ENCODE measurements at places on chromosomes 1 and 21.

DNA sequence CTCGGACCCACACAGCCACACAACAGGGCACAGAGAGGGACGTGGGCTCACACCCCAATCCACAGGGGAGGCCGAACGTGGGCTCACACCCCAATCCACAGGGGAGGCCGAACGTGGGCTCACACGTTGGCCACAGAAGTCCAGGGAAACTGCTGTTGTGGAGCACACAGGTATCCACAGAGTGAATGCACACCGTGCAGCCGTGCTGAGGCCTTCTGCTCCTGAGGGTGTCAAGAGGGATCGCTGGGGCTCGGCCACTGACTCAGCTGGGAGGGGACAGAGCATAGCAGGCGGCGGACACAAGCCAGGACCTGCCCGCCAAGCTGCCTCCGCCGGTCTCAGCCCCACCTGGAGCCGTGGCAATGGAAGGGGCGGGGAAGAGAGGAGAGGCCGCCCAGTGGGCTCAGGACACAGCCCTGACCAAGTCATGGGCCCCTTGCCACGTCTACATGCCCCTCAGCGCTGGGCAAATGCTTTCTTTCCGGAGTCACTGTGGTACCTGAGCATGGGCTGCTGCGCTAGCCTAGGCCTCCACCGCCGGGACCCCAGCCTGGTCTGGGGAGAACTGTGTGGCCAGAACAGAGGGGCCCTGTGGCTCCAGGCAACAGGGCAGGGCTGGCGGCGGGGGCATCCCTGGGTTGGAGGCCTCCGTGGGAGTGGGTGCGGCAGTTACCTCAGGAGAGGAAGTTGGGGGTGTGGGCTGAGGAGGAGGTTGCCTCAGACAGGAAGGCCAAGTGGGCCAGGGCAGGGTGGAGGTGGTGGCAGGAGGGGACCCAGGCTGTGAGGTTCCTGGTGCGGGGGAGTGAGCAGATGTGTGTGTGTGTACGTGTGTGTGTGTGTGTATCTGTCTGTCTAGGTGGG, 1.2 kb downstream of the SYTL1 start:
- DNase-seq, result peak; percentile 64

DNA sequence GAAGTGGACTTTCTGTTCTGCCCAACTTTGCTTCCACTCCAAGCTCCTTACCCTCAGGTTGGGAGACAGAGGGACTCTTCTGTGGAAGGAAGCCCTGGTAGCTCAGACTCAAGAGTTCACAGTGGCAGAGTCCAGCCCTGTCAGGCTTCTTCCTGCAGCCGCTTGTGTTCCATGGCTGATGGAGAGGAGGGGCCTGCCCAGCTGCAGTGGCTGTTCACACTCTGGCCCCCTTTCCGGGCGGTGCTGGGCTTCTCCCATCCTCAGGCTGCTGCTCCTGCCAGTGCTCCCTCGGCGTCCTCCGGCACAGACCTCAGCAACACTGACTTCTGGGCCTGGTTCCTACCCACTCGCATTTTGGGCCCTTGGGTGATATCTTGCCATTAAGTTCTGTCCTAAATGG, 4.0 kb downstream of the KRTAP10-1 start:
- no peak for DNase-seq

DNA sequence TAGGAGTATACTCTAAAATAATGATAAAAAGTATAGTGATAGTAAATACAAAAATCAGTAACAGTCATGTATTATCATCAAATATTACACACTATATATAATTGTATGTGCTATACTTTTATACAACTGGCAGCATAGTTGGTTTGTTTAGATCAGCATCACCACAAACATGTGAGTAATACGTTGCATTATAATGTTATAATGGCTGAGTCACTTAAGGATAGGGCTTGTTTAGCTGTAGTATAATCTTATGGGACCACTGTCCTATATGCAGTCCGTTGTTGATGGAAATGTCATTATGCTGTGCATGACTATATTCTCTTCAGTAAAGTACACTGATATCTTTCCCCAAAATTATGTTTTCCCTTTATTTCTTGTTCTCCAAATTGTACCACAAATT, 92.8 kb downstream of the LYPLAL1 start:
- no peak for DNase-seq

GRCh38 chr1:192592517-192592916, 16.9 kb downstream of the RGS1 start:
- no peak for DNase-seq

- DNase-seq, result no peak
These were observed 4.1 kb downstream of the GSTM5 start for GRCh38 chr1:109716121-109716520.

- no peak for DNase-seq
These were observed 29.5 kb upstream of the SLFNL1 start for GRCh38 chr1:41051022-41051421.

- DNase-seq, result no peak
These were observed 75.1 kb upstream of the NEGR1 start for GRCh38 chr1:72357411-72357810.

GRCh38 chr1:112911506-112912220, 44.3 kb downstream of the SLC16A1 start:
- no peak for DNase-seq

GRCh38 chr1:25566730-25567341, 23.4 kb downstream of the LDLRAP1 start:
- no peak for DNase-seq

- no peak for DNase-seq
These were observed 50.0 kb downstream of the CLIC4 start for GRCh38 chr1:24795236-24795635.

DNA sequence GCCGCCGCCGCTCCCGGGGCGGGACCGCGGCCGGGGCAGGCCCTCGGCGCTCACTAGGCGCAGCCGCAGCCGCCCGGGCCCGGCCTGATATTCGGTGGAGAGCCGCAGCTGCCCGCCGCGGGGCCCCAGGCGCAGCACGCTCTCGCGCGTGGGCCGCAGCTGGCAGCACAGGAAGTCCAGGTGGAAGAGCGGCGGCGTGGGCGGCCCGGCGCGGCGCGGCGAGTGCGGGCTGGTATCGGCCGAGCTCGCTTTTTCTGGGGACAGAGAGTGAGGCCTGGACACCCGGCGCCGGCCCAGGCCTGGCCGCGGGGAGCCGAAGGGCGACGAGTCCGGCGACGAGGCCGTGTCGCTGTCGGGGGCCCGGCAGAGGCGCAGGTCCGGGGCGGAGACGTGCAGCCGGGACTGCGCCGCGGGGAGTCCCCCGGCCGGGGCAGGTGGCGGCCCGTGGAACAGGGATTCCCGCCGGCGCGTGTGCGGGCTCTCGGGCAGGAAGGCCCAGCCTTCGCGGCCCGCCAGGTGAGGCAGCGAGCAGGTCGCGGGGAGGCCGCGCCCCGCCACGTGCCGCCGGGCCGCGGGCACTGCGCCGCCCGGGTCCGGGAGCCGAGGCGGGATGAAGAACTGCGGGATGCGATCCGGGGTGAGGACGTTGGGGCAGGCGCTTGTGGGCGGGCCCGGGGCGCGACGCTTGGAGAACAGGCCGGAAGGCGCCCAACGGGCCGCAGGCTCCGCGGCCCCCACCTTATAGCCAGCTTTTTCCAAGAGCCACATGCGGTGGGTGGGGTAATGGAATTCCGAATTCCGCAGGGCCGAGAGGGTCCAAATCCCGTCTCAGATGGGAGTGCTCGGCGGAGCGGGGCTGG, 1.2 kb downstream of the C2CD4D start:
- DNase-seq, result peak; percentile 60

DNA sequence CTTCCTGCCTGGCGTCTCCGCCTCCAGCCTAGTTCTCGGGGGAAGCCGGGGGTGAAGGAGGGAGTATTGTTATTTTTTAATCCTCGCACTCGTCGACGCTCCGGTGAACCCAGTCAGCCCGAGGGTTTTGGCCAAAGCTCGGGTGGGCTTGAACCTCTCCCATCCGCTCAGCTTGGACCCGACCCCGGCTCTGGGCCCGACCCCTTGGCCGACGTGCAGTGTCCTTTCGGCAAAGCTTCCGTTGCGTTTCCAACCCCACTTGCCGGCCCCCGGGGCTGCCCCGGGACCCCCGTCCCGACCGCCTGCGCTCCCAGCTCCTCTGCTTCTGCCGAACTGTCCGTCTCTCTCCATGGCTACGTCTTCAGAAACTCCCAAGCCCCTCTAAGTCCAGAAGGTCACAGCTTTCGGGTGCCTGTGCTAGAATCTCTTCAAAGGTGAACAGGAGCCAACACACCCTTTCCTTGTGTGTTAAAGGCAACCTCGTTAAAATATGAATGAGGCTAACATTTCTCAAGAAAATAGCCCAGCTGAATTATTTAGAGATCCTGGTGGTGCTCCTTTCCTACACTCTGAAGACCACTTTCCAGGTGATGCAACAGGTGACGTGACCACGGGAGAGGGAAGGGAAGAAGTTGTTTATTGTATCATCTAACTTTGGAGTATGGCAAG, 647 bp downstream of the DESI2 start:
- peak; percentile 33 for DNase-seq
